ENCODE measurements at places on chromosomes 5 and 9. TPM values are rescaled to one million over a fixed set of nuclear protein-coding genes. Genes with fewer than 3 reads are reported as not detected.

Gene STK32A
- total RNA-seq, result 2.3 TPM

Gene SLC6A18
- not detected for total RNA-seq

Gene GABRA1
- not detected for total RNA-seq

Gene PNPLA7
- total RNA-seq, result 5.4 TPM

Gene CDO1
- total RNA-seq, result 7.0 TPM

Gene AHRR
- total RNA-seq, result 8.8 TPM

Gene SHOC1
- total RNA-seq, result 0.09 TPM

Gene PCDHGA3
- 1.1 TPM for total RNA-seq

Gene OGN
- 140 TPM for total RNA-seq

Gene KCNIP1
- not detected for total RNA-seq

Gene SHC3
- 26.5 TPM for total RNA-seq

Gene SCGB3A1
- not detected for total RNA-seq

Gene POLR1E
- 29.1 TPM for total RNA-seq

Gene GABRB2
- total RNA-seq, result not detected

Gene MORN5
- not detected for total RNA-seq

Gene LCNL1
- 15.3 TPM for total RNA-seq

Gene LRRC26
- not detected for total RNA-seq

Gene PHYHD1
- total RNA-seq, result 13.1 TPM

Gene SLC6A3
- total RNA-seq, result not detected

Gene FOXE1
- not detected for total RNA-seq

Gene IFNB1
- not detected for total RNA-seq

Gene AQP7
- total RNA-seq, result 0.09 TPM

Gene ACSL6
- not detected for total RNA-seq

Gene JAKMIP2
- total RNA-seq, result 1.4 TPM

Gene AGPAT2
- 6.2 TPM for total RNA-seq

Gene FBP2
- total RNA-seq, result not detected

Gene ABO
- not detected for total RNA-seq

Gene PCDHGC5
- 7.0 TPM for total RNA-seq

Gene DBH
- not detected for total RNA-seq

Gene OTP
- not detected for total RNA-seq

Gene NOXA1
- 0.36 TPM for total RNA-seq

Gene IL5
- total RNA-seq, result not detected

Gene SOWAHA
- not detected for total RNA-seq

Gene CCDC180
- 4.2 TPM for total RNA-seq

Gene OR2Y1
- not detected for total RNA-seq

Gene ABITRAM
- total RNA-seq, result 16.3 TPM

Gene ZBED3
- total RNA-seq, result 0.90 TPM

Gene PCDHGA6
- 7.4 TPM for total RNA-seq

Gene RMND5B
- 25.8 TPM for total RNA-seq

Gene SLC6A19
- not detected for total RNA-seq

Gene PRRT1B
- total RNA-seq, result not detected

Gene CDH6
- 7.4 TPM for total RNA-seq

Gene PRR16
- total RNA-seq, result 4.4 TPM

Gene RANBP17
- 10.6 TPM for total RNA-seq

Gene LECT2
- total RNA-seq, result not detected

Gene BTNL3
- not detected for total RNA-seq

Gene TPD52L3
- not detected for total RNA-seq

Gene MED7
- 15.4 TPM for total RNA-seq

Gene ARL14EPL
- total RNA-seq, result 0.18 TPM

Gene TMOD1
- total RNA-seq, result 0.18 TPM

Gene PWWP2A
- 24.3 TPM for total RNA-seq

Gene TUSC1
- total RNA-seq, result 10.5 TPM

Gene PLAC8L1
- not detected for total RNA-seq

Gene TENT4A
- total RNA-seq, result 13.2 TPM

Gene CTSL
- total RNA-seq, result 513 TPM

Gene MYOZ3
- 0.72 TPM for total RNA-seq

Gene FAM78A
- total RNA-seq, result 0.25 TPM

Gene TSSK1B
- total RNA-seq, result 1.4 TPM
